Colonic mucosa (tissue), 4 donors: ENCODE measurements at places on chromosomes 7 and 10. TPM values are rescaled to one million over a fixed set of nuclear protein-coding genes. Genes with fewer than 3 reads are reported as not detected.
A peak's percentile ranks its signal among the peaks of the same experiment; 100 is the strongest.

Gene ACTL6B
- 0.29 TPM for total RNA-seq

Gene PNLIPRP1
- total RNA-seq = not detected

Gene SCIN
- total RNA-seq = 57.4 TPM

Gene COL26A1
- not detected for total RNA-seq

Gene C10orf53
- total RNA-seq = not detected

Gene PHKG1
- 1.1 TPM for total RNA-seq

DNA sequence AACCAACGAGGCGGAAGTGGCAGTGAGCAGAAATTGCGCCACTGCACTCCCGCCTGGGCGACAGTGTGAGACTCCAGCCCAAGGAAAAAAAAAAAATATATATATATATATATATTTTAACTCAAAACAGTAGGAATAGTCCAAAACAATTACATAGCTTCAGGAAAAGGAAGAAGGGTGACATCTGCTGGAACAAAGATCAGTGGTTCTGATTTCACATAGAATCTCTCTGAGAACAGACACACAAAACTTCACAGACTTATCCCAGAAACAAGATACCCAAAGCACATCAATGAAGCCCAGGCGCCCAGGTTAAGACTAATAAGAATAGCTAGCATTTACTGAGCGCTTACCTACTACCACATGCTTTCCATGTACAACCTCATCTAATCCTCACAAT is 45.0 kb downstream of the DNMBP start:
- no peak for DNase-seq

GRCh38 chr7:83429493-83429892 is 219.4 kb downstream of the SEMA3E start:
- DNase-seq = no peak

DNA sequence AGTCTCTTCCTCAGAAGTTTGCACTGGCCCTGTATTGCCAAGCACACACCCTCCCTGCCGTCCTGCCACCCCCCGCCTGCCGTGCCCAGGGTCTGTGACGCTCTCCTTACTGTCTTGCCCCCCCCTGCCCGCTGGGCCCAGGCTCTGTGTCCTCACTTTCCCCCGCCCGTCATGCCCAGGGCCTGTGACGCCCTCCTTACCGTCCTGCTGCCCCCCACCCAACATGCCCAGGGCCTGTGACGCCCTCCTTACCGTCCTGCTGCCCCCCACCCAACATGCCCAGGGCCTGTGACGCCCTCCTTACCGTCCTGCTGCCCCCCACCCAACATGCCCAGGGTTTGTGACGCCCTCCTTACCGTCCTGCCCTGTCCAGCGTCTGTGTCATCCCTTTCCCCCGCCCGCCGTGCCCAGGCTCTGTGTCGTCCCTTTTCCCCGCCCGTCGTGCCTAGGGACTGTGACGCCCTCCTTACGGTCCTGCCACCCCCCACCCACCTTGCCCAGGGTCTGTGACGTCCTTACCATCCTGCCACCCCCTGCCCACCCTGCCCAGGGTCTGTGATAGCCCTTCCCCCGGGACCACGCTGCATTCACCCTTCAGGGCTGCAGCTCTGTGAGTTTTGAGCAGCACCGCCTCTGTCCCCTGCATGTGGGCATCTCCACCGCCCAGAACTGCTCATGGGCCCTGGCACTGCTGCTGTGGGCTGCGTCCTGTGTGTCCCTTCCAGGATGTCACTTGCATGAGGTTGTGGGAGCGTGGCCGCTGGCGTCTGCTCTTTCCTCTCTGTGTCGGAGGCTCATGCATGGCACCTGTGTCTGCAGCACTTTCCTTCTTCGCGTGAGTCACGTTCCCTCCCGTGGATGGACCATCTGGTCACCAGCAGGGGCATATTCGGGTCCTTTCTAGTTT is 19.3 kb upstream of the PRKAR1B start:
- DNase-seq = no peak

DNA sequence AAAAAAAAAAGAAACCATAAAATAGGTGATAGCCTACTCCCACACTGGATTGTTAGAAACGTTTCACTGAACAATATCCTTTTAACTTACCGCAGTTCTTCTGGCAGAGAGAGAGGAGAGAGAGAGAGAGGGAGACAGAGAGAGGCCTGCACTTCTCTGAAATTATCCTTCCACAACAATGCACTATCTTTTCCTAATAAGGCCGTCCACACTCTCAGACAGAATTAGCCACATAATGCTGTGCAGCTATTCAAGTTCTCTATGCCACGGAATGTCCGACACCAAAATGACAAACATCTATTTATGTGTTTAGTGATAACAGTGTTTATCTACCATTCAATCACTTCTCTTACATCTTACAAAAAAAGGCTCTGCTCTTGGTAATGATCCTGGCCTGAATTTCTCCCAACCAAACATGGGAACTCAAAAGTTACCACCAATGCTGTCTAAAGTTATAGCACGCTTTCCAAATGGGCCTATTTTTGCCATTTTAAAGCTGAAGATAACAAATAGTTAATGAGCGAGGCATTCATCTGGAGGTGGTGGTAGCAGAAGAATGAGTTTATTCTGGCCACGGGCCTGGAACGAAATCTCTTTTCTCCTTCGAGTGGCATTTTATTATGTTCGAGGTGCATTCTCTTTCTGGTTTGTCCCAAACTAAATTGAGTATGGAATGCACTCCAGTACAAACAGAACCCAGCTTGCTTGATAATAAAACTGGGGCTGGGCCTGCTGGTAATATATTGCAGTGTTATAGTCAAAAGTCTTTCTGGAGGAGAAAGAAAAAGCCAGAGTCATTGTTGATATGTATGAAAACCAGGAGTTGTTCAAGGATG is 160.2 kb upstream of the SVIL start:
- DNase-seq = no peak

- no peak for DNase-seq
Measured at GRCh38 chr10:114908896-114909295, 29.1 kb upstream of the TRUB1 start.

- DNase-seq = no peak
Measured at GRCh38 chr7:95476072-95476847, 9.5 kb upstream of the ASB4 start.

DNA sequence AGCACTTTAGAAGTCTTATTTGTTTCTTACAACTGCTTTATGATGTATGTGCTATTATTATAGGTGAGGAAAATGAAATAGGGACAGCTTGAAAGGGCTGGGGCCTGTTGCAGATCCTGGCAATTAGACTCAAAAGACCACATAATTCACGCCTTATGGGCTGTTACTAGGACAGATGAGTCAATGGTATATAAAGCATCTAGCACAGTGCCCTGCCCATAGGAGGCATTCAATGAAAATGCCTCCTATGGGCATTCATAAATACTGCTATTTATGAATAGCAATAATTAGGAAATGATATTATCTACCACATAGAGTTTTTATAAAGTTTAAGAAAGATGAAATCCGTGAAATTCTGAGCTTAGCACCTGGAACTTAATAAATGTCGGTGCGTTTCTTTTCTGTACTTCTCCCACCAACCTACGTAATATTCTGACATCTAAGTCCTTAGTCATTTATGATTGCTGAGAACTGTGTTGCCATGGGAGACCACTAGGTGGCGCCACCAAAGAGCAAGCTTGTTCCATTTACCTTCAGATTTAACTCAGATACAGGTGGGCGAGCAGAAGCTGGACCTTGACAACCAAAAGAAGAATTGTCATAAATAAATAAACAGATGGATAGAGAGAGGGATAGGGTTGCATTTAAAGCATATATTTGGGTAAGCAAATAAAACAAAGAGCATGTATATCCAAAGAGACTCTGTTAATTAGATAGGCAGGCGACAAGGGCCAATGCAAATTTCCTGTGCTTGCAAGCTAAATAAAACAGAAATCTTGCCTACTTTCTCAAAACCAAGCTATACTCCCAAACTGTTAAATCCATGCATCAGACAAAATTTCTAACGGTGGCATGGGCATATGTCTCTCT is 699.9 kb downstream of the INHBA start:
- peak; percentile 47 for DNase-seq

- no peak for DNase-seq
Measured at GRCh38 chr7:104990983-104991382, 23.0 kb upstream of the KMT2E start.

GRCh38 chr7:155702616-155703015 is 58.2 kb downstream of the RBM33 start:
- DNase-seq = no peak

DNA sequence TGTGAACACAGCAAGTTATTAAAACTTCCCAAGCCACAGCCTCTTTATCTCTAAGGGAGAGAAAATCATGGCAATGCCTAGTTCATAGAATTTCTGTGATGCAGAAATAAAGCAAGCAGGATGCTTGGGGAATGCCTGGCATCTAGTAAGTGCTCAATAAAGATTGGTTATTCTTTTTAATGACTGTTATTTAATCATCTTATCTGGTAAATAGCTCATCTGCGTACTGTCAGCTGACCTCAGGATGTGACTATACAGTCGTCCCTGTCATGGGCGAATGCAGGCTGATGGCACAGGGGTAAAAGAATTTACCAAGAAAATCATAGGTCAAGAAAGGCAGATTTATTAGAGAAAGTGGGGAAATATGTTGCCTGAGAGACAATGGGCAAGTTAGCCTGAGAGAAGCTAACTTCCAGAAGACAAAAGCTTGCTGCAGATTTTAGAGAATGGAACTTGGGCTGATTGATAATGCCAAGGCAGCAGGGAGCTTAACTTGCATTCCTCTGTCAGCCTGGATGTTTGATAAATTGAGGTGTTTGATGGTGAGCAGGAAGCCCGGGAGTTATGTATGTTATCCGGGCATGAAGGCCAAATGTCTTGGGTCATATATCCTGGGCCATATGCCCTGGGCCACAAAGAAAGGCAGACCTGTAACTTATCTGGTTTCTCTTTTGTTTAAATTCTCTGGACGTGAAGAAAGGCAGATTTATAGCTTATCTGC is 126.0 kb downstream of the KCNMA1 start:
- DNase-seq = no peak

GRCh38 chr10:114431414-114432135 is 27.3 kb upstream of the AFAP1L2 start:
- no peak for DNase-seq

DNA sequence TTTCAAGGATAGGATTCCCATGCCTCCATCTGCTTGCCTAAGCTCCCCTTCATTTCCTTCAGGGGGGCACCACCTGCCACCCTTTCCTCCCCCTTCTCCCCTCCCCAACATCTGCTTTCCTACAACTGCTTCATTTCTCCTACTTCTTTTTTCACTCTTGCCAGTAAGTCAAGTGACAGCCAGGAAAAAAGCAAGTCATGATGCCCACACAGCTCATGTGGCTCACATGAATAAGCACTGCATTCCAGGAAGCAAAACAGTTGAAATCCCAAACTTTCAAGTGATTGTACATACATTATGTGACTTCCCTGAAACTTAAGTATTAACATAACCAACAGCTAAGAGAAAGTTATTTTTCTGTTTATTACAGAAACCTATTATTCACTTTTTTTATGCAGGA is 78.6 kb downstream of the TNS3 start:
- DNase-seq = no peak

DNA sequence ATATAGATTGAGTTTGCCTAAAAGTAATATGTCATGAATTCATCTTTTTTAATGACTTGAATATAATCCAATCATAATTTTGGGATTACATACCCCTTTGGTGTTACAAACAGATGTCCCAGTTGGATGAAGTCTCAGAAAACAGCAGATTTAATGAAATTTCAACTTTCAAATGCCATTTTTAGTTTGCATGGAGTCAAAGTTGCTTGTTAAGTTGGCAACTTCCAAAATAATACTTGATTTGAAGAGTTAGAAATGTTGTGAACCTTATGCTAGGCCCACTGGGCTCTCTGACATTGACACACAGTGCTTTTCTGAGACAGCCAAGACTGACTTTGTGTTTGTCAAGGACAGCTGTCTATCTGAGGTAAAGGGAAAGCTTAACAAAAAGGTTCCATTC is 248.1 kb downstream of the KIF20B start:
- no peak for DNase-seq

GRCh38 chr7:86155623-86156022 is 488.1 kb upstream of the GRM3 start:
- DNase-seq = no peak

DNA sequence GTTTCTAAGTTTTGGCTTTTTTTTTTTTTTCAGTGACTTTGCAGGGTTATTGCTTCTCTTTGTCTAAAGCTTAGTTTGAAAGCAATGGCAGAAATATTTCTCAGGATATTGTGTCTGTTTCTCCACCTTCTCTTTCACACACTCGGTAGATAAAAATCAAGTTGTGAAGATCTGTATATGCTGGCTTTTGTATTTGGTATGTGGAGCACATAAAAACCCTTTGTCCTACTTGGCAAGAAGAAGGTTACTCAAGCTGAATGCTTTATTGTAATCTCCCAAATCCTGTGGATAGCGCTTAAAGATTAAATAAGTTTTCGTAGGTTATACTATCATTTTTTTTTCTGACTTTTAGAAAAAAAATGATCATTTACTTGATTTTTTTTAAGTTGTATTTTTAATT is 172.4 kb downstream of the CDCA7L start:
- DNase-seq = no peak

GRCh38 chr10:122530177-122530576 is 30.4 kb upstream of the DMBT1 start:
- no peak for DNase-seq

GRCh38 chr7:18429547-18429946 is 66.0 kb upstream of the HDAC9 start:
- DNase-seq = no peak

DNA sequence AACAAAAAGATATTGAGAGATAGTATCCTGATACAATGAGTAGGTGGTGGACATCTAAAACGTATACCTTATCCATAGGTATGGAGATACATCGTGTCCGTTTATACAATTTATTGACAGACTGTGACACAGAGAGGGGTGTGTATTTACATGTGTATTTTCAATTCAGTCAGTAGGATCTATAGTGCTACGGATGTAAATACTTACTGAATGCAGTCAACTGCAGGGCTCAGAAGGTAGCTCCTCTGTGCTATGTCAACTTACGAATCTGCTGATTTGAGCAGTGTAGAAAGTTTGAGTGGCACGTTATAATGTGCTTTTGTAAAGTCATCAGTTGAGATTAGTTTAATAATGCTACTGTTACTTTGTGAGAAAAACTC is 626 bp downstream of the ZNF804B start:
- no peak for DNase-seq

DNA sequence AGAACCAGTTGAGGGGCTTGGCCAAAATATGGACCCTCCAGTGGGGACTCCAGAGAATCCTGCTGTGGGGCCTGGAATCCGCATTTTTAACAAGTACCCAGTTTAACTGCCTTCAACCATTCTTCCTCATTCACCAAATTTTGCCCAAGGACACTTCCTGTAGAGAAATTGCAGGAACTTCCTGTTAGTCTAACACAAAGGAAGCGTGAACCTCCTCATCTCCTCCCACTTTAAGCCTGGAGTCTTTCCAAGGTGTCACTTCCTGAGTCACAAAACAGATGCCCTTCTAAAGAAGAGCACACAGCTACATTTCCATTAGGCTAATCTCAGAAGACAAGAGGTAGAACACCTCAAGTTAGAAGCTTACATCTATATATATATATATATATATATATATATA is 188.4 kb downstream of the PPP1R17 start:
- DNase-seq = peak; percentile 22

DNA sequence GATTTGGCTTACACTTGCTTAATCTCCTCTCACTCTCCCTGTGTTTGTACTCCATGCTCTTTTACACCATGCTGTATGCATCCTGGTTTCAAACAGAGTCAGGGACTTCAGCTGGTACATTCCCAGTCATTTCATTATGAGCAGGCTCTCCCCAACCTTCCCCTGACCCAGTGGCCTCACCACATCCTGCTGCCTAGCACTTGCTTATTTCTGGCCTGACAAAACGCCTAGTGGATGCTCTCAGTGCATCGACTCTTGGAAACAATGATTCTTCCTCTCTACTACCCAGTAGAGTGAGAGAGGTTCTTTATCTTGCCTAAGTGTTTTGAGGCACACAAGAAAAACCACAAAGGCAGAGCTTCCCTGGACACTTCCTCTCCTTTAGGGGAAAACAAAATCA is 63.4 kb downstream of the CAV1 start:
- no peak for DNase-seq
